ENCODE measurements at places on chromosomes 4 and X.

GRCh38 chrX:78375894-78376293 lies 48.5 kb upstream of the CYSLTR1 start:
- no peak for DNase-seq

- DNase-seq, result no peak
Measured at GRCh38 chrX:123899701-123900100, 39.8 kb downstream of the XIAP start.

DNA sequence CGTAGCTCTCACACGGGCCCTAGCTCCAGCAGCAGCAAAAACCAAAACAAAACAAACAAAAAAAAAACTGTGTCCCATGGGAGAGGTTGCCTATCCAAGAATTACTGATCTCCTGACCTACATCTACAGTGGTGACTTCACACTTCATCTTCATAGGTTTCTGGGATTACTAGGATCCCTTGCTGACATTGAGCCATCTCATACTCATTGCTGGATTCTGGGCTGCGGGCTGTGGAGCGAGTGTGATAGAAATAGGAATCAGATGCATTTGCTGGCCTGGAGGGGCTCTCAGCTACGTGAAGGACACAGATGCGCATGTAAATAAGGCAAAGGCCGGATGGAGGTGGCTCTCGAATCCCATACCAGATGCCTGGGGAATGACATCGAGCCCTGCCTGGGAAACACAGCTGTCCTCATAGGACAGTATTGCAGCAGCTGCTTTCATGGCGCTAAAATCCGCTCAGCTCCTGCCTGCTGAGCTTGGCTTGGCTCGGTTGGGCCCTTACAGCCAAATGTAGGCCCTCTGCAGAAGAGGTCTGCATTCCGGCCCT lies 41.7 kb downstream of the CNGA2 start:
- DNase-seq, result no peak

GRCh38 chr4:70399319-70399718 lies 1.6 kb downstream of the OPRPN start:
- no peak for DNase-seq

GRCh38 chrX:53317365-53318069 lies 36.1 kb upstream of the IQSEC2 start:
- DNase-seq, result peak; percentile 63

DNA sequence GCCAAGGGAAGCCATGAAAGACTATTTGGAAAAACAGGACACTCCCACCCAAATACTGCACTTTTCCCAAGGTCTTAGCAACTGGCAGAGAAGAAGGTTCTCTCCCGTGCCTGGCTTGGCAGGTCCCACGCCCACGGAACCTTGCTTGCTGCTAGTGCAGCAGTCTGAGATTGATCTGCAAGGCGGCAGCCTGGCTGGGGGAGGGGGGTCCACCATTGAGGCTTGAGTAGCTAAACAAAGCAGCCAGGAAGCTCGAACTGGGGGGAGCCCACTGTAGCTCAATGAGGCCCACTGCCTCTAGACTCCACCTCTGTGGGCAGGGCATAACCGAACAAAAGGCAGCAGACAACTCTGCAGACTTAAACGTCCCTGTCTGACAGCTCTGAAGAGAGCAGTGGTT lies 91.3 kb upstream of the TRPC5OS start:
- DNase-seq, result no peak

- DNase-seq, result no peak
Measured at GRCh38 chr4:186727977-186728519, 4.4 kb upstream of the FAT1 start.

- DNase-seq, result no peak
Measured at GRCh38 chrX:433771-434170, 47.1 kb upstream of the PPP2R3B start.

DNA sequence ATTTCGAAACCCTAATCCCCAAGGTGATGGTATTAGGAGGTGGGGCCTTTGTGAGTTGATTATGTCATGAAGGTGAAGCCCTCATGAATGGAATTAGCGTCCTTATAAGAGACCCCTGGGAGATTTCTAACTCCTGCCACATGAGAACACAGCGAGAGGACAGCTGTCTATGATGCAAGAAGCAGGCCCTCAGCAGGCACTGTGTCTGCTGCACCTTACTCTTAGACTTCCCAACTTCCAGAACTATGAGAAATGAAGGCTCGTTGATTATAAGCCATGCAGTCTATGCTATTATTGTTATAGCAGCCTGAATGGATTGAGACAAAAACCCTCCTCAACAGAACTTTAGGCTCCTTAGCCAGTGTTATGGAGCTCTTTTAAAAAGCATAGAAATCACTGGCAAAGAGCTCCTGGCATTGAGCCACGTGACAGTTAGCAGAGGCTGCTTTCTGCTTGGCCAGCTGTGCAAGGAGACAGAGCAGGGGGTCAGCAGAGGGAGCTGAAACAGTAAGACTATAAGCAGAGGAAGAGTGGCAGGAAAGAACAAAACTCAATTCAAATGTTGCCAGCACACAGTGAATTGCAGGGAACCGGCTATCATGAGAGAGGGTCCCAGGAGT lies 219.2 kb upstream of the FAT1 start:
- no peak for DNase-seq

DNA sequence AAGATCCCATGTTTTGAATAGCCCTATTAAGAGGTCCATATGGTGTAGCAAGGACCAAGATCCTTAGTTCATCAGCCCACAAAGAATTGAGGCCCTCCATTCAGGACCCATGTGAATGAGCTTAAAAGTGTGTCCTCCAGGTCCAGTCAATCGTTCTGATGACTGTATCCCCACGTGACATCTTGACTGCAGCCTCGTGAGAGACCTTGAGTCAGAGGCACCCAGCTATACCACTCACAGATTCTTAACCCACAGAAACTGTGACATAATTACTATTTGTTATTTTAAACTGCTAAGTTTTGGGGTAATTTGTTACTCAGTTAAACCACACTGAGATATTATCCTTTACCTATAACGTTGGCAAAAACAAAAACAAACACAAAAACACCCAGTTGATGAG lies 62.4 kb downstream of the ZNF182 start:
- DNase-seq, result no peak

DNA sequence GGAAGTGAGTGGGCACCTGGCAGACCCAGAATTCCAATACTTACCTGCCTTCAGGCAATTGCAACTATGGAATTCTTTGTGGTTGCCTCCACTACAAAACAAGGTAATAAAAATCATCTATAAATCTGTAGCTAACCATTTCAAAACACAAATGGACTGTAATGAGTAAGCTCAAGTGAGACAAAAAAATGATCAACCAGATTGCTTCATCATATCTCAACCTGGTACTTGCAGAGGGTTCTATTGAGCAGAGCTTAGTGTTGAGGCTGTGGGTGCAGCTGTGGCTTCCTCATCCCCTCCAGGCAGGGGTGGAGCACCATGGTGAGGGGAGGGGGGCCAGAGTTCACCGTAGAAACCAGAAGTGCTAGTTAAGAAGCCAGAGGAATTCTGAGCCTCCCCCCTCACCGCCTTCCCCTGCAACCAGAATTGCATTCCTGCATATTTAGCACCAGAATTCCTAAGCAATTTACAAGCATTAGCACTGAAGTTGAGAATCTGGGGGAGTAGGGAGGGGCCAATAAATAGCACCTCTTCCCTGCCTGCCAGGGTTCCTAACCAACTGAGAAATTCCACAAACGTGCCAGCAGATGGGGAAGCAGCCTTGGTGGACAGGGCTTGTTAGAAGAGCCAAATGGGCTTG lies 11.5 kb downstream of the CTAG1A start:
- no peak for DNase-seq

- no peak for DNase-seq
Measured at GRCh38 chr4:81628489-81628888, 156.8 kb upstream of the RASGEF1B start.

GRCh38 chrX:25721564-25721963 lies 416.6 kb upstream of the MAGEB18 start:
- DNase-seq, result no peak

- DNase-seq, result no peak
Measured at GRCh38 chrX:48505481-48505880, 3.3 kb upstream of the PORCN start.

DNA sequence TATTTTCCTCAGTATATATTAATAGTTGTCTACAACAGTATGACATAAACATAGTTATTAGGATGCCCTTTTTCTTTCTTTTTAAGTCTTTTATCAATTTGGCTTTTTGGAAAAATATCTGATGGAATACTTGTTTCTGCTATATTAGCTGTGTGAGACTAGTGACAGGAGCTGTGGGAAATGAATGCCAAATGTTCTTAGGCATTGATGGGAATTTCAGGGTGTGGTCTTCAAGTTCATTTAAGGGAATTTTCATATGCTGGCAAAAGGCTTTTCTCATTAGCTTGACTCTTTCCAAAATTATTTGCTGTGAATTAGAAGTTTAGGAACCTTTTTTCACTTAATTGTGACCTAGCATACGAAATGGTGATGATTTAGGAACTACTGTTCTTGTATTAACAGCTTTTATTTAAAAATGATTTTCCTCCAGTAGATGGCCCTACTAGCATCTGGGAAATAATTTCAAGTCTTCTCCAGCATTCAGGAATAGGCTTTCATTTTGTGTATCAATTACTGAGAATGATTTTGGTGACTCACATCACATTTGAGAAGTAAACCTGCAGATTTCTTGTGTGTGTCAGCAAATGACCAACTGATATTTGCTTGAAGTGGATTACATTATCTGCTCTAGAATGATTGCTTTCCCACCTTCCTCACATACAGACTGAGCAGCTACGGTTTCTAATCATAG lies 70.9 kb downstream of the HTT start:
- no peak for DNase-seq

GRCh38 chrX:47297874-47298273 lies 65.1 kb downstream of the USP11 start:
- no peak for DNase-seq
